ENCODE measurements at places on chromosomes 4 and X.
A peak's percentile ranks its signal among the peaks of the same experiment; 100 is the strongest.

- no peak for DNase-seq
Measured at GRCh38 chrX:17596061-17596460, 141.2 kb upstream of the SCML1 start.

DNA sequence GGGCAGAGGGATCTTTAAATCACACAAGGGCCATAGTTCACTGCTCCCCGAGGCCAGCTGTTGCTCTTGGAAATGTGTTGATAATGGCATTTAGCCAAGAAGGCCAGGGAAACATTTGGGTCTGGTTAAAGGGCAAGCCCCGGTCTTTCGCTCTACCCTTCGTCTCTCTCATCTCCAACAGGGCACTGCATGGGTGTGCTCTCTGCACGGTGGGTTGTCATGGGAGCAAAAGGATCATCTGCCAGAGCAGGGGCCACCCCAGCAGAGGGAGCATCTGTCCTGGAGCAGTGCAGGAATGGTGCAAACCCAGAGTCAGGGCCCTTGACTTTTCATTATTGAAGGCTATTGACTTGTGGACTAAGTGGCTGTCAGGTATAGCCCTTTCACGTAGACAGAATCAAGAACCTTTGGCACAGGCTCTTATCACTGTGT is 22.7 kb upstream of the PGRMC2 start:
- DNase-seq = no peak

DNA sequence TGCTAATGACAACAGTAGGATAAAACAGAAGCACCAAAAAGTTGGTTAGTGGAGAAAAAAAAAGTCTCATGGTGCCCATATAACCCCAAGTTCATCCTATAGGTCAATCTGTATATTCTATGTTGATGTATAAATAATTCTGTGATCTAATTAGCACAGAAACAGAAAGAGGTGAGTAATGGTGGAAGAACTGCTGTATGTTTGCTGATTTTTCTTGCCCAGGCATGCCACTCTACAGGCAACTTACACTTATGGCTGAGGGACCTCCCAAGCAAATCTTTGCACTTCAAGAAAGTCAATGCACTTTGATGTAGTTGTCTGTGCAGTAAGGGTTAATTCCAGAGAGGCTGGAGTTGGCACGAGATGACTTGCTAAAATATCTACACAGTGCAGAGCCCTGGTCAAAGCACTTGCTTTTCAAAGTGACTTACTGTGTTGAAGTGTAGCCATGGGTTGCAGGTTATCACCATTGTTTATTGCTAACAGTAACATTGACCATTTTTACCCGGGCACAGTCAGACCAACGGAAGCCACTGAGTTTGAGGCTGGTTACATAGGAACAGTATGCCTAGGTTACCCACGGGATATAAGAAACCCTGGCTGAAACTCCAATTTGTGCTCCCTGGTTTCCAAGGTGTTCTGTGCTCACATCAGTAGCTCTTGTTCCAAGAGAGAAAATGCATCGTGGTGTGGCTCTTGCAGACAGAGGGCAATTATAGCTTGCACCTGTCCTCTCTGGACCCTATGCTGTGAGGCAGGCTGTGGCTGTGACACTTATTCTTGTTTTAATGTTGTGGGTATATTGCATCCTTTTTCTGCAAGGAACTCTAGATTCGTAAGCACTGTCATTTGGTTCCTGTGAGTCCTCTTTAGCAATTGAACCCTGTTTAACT is 141.3 kb upstream of the FTHL17 start:
- DNase-seq = no peak

DNA sequence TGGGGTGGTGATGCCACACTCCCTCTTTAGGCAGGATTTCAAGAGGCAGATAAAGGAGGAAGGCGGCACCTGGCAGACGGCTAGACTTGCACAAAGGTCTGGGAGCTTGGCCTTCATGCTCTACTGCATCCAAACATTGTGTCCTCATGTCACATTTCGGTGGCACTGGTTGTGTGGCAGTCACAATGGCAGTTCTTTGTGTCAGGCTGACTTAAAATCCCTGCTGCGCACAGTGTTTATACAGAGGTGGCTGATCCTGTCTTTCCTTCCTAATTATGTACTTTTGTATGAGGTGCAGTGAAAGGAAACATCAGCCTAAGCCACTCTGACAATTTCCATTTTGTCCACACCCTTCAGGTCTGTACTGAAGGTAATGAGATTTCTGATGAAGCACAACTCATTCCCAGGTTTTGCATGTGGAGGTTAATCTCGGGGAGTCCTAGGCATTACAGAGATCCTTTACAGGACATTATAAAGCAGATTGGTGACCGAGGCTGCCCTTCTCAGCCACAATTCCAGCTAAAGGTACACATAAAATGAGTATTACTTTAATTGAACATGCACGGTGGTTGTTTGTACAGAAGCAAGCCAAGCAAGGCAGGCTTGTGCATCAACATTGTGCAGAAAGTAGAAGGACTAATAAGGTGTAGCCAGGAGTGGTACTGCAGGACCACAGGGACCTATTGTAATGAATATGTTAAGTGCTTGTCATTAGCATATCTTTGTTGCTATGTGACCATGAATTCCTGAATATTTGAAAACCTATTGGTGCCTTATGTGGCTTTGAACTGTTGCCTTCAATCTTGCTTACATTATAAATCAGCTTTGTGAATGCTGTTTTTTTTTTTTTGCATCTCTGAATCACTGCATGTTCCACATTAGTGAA is 147.6 kb downstream of the STK32B start:
- DNase-seq = no peak

GRCh38 chrX:41259516-41259915 is 74.4 kb upstream of the DDX3X start:
- no peak for DNase-seq

GRCh38 chr4:78949735-78950134 is 10.5 kb upstream of the PAQR3 start:
- no peak for DNase-seq

- no peak for DNase-seq
Measured at GRCh38 chr4:133498149-133498548, 349.1 kb downstream of the PCDH10 start.

GRCh38 chr4:7189066-7189465 is 3.3 kb upstream of the SORCS2 start:
- no peak for DNase-seq

- no peak for DNase-seq
Measured at GRCh38 chrX:133435544-133436124, 20.3 kb upstream of the GPC4 start.

DNA sequence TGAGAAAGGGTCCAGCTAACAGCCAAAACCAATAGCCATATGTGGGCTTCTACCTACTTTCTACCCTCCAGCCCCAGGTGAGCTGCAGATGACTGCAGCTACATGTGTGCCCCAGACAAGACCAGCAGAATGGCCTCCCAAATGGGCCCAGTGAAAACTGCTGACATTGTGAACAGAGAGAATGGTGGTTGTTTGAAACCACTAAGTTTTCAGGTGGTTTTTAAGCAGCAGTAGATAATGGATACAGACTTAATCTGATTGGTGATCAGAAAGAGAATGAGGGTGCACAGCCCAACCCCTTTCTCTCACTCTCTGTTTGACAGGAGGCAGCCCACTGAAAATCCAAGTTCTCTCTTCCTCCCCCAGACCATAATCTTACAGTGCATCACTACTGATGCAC is 42.5 kb upstream of the BBS12 start:
- no peak for DNase-seq

DNA sequence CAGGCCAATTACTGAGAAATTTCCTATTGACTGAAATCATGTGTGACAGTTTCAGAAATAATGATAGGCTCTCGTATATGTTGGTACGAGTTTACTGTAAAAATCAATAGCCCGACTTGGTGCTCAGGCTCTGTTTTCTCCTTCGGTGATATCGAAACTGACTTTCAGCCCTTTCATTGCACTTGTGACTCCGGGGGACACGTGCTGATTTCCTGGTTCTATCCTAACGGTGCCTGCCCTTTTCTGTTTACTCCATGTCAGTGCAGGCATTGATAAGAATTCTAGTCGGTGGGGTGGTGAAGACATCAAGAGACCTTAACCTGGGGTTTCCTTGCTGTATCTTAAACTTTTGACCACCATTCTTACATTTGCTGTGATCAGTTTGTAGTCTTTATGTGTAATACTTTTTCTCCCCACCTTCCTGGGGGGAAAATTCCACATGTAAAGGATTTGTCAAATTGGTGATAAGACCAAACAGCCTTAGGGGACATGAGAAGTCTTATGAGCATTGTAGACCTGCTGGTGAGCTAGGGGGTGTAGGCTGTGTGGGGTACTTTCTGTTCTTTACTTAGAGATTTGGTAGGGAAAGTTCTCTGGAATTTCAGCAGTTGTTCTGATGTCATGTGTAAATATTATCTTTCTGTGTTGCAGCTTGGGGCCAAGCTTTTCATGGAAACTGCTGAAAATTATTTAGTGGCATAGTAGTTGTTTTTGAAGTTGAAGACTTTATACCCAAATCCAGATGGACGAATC is 52.7 kb downstream of the TMEM131L start:
- no peak for DNase-seq

- DNase-seq = no peak
Measured at GRCh38 chrX:15674514-15674840, 9.9 kb upstream of the CLTRN start.

- DNase-seq = no peak
Measured at GRCh38 chr4:66691101-66691500, 854.2 kb downstream of the CENPC start.

GRCh38 chrX:129717892-129718291 is 20.9 kb upstream of the XPNPEP2 start:
- no peak for DNase-seq

- DNase-seq = no peak
Measured at GRCh38 chr4:176413171-176413570, 93.4 kb downstream of the SPCS3 start.

- DNase-seq = no peak
Measured at GRCh38 chr4:18878561-18878960, 857.0 kb upstream of the LCORL start.

- DNase-seq = no peak
Measured at GRCh38 chrX:37677765-37678164, 7.8 kb upstream of the XK start.

GRCh38 chrX:77788050-77788449 is 2.0 kb upstream of the ATRX start:
- no peak for DNase-seq

DNA sequence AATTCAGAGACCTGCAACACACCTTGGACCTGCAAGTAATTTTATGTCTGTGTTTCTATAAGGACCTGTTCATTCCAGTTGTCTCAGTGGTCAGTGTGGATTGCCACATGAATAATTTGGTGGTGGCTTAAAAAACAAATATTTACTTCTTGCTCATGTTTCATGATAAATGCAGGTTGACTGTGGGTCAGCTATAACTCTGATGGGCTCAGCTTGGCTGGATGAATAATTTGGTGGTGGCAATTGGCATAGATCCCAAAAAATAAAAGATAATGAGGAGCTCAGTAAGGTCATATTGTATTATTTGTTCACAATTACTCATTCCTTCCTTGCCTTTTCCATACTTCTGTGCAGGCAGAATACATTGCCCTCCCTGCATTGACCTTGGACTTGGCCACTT is 18.9 kb upstream of the SCRG1 start:
- DNase-seq = no peak

DNA sequence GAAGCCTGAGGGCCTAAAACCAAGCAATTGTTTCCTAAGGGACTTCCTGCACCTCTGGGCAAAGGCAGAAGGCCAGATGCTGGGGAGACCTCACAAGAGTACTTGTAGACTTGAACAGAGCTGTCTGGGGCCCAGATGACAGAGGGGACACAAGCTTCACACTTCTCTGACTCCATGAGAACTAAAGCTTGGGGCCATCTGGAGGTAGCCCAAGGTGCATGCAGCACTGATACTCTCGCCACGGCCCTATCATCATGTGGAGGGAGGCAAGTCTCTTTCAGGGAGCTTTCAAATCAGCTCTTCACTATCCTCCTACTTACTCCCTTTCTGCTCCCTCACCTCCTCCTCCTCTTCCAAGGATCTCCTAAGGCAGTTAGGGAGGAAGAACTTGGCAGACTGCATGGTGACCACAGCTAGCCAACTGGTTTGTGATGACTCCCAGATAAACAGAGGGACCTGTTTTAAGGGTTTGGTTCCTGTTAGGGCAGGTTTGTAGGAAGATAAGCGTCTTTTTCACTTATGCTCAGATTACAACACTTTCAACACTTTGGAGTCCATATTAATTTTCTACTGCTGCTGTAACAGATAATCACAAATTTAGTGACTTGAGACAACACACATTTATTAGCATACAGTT is 23.8 kb downstream of the MSL3 start:
- DNase-seq = no peak

- DNase-seq = peak; percentile 77
Measured at GRCh38 chr4:7802093-7802726, 137.5 kb downstream of the AFAP1 start.

DNA sequence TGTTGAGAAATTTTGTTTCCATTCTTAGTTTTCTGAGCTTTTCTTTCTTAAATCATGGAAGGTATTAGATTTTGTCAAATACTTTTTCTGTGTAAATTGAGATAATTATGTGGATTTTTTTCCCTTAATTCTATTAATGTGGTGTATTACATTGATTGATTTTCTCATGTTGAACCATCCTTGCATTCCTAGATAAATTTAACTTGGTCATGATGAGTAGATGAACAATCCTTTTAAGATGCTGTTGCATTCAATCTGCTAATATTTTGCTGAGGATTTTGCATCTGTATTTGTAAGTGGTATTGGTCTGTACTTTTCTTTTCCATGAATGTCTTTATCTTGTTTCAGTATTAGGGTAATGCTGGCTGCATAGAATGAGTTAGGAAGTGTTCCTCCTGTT is 20.3 kb upstream of the CTBP1 start:
- no peak for DNase-seq

DNA sequence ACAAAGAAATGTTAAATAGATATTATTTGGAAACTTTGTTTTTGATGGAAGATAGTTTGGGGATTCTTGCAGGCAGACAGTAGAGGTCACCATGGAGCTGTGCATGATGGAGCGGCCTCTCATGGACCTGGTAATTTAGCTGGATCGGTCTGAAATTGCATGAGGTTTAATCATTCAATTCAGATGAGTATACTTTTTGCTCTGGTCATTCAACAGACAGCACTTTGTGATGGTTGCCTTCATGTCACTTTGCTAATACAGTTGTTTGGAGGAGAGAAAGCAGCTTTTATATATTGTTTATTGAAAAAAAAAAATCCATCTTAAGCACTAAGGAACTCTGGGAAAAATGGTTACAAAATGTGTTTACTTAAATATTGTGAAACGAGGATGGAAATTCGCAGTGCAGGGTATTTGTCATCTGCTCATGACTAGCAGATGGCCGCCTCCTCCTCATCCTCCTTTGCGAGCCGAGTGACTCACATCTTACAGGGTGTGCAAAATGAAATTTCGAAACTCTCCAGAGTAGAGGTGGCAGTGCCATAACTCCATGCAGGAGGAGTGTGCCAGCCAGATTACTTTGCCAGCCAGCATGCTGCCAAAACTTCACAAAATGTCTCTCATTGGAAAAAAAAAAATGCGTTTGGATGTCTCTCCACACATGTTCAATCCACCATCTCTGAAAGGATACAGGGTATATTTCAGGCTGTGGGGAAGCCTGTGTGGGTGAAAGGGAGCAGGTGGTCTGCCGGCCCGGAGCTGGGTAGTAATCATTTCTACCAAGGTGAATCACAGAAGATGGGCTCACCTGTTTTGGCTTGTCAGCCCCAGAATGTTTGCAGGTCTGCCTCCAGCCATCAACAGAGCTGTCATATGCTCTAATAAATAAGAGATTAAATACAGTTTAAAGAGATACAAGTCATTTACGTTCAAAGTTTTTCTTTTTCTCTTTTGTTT is 314.9 kb upstream of the DIPK2B start:
- peak; percentile 26 for DNase-seq

- no peak for DNase-seq
Measured at GRCh38 chr4:71639380-71639779, 144.5 kb downstream of the GC start.

All from activated T-cell treated with anti-CD3 and anti-CD28 coated beads, Interleukin-2, amount 50 U/mL, for 1 hour (primary cell).